ENCODE measurements at places on chromosomes 16 and 17. TPM values are rescaled to one million over a fixed set of nuclear protein-coding genes. Genes with fewer than 3 reads are reported as not detected.
A peak's percentile ranks its signal among the peaks of the same experiment; 100 is the strongest.

DNA sequence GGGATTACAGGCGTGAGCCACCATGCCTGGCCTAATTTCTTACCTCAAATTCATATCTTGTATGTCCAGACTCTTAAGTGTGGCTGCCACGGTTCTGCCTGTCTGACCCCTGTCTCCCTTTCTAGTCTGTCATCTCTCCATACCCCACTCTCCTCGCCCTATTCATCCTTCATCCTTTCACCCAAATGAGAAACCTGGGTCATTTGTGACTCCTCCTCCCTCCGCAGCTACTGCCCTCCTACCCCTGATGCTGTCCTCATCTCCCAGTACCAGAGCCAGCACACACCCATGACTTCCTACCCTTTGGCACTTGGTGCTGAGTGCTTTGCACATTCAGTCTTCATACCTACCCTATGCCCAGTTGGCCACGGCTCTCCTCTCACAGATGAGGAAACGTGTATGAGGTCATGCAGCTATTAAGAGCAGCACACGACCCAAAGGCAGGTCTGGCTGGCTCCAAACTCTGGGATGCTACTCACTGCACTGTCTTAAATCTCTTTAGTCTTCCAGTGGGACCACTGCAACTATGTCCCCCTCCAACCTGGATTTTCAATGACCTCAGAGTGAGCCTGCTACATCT, 1.6 kb downstream of the SPATA32 start:
- peak overlapping the region; percentile 73 for H3K27ac ChIP-seq
- H3K4me1 ChIP-seq: peaks cover 34% of the 10 kb centered on the region
- no peak overlapping the region for H3K4me3 ChIP-seq
- peak; percentile 87 for DNase-seq
- no peaks in the 10 kb centered on the region for H3K36me3 ChIP-seq
- H3K27me3 ChIP-seq: no peaks in the 10 kb centered on the region

DNA sequence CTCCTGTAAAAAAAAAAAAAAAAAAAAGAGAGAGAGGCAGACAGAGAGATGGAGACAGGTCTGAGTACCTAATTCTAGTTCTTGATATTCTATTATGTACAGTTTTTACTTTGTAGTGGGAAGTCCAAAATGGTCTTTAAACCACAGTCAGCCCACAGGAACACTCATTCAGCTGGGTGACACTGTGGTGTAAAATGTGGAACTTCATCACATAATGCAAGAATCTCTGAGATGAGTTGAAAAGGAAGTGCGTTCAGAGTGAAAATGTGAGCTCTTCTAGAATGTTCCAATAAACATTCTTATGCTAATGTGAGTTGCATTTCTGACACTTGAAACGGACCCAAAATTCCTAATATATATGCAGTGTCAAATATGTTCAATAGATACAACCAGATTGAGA, 972.1 kb downstream of the CDH11 start:
- no peak overlapping the region for H3K4me3 ChIP-seq
- peaks cover 5% of the 10 kb centered on the region for H3K4me1 ChIP-seq
- DNase-seq: no peak
- H3K27me3 ChIP-seq: no peaks in the 10 kb centered on the region
- H3K27ac ChIP-seq: no peak overlapping the region
- no peaks in the 10 kb centered on the region for H3K36me3 ChIP-seq

GRCh38 chr17:42197564-42198156, 3.4 kb upstream of the GHDC start:
- H3K27ac ChIP-seq: no peak overlapping the region
- H3K4me1 ChIP-seq: peaks cover 22% of the 10 kb centered on the region
- H3K4me3 ChIP-seq: no peak overlapping the region
- peaks cover 19% of the 10 kb centered on the region for H3K36me3 ChIP-seq
- no peaks in the 10 kb centered on the region for H3K27me3 ChIP-seq
- DNase-seq: no peak

Gene PPM1E
- polyA plus RNA-seq: 1.0 TPM

Gene SALL1
- polyA plus RNA-seq: 0.08 TPM

Measured in heart left ventricle (tissue), 16 donors.